ENCODE measurements at places on chromosomes 7 and 10.

GRCh38 chr10:102931643-102932042, 13.5 kb downstream of the CNNM2 start:
- no peak for DNase-seq

DNA sequence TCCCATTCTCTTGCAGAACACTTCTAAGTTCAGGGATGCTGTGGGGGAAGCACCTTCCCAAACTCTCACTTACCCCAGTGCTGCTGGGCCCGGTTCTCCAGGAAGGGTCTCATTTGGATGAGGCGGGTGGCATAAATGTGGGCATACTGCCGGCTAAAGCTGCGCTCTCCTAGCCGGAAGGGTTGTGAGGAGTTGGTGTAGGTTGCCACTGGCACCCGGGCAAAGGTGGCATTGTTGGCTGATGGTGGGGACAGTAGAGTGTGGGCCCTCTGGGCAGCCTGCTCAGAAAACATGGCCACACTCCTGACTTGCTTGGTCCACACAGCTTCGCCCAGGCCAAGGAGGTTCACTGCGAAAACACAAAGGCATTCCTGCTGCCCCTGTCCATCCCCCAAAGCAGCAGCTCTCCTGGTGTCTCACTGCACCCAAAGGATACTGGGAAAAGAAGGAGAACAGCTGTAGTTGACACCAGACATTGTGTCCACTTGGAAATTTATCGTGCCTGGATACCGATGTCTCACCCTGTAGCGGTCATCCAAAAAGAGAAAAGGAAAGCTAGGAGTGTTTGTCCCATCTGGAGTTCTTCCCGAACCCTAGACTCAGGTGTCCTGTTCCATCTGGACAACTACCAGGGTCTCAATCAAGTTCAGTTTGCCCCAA, 1.5 kb downstream of the POLD2 start:
- DNase-seq, result no peak

DNA sequence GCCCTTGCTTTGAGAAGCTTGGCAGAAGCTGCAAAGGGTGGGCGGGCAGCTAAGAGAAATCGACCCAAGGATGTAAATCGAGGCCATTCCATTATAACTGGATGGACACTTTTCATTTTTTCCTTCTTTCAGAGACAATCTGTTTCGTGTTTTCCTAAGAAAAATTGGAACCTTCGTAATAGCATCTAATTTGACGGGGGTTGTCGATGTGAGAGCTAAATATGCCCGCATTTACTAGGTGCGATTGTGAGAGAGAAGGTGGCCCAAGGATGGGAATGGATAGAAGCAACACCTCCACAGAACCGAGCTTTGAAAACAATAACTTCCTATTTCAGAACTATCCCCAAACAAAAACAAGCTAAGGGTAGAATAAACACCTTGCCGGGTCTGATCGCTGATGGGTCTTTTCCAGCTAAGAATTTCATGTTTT, 848 bp upstream of the HOXA4 start:
- no peak for DNase-seq

DNA sequence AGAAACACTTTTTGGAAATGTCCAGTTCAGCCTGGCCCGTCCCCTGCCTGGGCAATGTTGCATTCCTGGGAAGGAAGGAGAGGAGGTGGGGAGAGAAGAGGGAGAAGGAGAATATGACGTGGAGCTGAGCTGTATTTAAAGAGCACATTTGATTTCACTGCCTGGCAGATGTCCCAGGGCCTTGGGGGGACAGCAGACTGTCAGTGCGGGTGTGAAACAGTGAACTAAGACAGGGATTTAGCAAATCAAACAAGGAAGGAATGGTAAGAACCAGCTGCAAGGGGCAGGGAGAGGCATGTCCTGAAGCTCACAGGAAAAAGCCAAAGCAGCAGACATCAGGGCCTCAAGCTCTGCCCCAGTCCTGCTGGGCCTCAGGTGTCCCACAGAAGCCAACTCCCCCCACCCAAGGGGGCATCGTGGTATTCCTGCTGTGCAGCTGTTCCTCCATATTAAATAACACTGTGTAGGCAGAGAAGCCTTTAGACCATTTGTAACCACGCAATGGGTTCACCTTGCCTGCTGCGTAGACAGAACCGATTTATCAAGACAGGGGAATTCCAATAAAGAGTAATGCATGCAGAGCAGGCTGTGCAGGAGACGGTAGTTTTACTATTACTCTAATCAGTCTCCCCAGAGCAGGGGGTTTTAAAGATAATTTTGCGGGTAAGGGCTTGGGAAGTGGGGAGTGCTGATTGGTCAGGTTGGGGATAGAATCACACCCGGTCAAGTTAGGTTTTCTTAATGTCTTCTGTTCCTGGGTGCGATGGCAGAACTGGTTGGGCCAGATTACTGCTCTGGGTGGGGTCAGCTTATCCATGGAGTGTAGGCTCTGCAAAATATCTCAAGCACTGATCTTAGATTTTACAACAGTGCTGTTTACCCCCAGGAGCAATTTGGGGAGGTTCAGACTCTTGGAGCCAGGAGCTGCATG, 18.3 kb downstream of the LEP start:
- DNase-seq, result no peak

- DNase-seq, result no peak
Measured at GRCh38 chr10:53162856-53163255, 390.3 kb upstream of the MBL2 start.

DNA sequence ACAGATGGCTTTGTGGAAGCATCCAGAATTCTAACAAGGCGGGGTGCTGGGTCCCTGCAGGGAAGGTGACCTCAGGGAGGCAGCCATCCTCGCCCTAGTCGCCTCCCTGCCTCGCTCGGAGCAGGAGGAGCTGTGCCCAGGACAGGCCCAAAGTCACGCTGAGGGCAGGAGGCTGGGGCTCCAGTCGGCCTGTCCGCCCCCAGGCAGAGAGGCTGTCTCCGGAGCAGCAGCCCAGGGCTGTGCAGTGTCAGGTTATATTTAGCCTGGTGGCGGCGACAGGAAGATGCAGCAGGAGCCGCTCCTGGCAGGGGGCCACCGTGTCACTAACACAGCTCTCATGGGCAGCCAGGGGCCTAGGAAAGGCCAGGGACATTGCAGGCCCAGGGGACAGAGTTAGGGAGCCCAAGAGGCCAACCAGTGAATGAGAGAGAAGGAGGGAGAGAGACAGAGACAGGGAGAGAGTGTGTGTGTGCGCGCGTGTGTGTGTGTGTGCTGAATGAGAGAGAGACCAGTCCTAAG, 13.5 kb downstream of the KCNH2 start:
- no peak for DNase-seq

DNA sequence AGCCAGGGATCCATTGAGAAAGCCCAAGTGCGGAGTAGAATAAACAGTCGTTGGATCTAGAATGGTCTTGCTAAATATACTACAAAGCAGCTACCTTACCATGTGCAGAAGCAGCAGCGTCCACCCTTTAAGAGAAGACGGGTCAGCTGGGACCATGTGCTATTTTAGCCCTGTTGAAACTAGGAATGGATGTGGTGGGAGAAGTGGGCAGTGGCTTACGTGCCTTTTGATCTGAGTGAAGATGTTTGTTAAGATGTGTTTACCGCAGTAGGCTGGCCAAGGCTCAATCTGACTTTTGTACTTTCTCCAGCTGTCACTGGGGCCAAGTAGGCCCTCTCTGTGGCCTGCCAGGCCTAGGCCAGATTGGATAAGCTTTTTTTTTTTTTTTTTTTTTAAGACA, 9.2 kb downstream of the HABP2 start:
- DNase-seq, result no peak

DNA sequence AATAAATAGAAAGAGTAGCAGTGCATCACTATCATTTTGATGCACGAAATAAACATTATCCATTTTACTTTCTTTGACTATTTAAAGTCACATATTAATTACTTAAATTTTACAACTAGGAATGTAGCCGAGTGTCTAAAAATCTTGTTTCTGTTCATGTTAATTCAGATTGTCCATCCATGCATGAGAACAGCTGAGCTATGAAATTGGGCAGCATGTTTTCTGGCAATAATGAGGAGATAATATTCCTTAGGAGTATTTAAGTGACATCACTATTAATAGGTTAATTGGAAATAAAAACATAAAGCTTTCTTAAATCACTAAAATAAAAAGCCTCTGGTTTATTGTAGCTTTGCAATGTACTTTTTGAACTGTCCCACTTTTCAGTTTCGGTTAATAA, 293.8 kb downstream of the PHTF2 start:
- no peak for DNase-seq

DNA sequence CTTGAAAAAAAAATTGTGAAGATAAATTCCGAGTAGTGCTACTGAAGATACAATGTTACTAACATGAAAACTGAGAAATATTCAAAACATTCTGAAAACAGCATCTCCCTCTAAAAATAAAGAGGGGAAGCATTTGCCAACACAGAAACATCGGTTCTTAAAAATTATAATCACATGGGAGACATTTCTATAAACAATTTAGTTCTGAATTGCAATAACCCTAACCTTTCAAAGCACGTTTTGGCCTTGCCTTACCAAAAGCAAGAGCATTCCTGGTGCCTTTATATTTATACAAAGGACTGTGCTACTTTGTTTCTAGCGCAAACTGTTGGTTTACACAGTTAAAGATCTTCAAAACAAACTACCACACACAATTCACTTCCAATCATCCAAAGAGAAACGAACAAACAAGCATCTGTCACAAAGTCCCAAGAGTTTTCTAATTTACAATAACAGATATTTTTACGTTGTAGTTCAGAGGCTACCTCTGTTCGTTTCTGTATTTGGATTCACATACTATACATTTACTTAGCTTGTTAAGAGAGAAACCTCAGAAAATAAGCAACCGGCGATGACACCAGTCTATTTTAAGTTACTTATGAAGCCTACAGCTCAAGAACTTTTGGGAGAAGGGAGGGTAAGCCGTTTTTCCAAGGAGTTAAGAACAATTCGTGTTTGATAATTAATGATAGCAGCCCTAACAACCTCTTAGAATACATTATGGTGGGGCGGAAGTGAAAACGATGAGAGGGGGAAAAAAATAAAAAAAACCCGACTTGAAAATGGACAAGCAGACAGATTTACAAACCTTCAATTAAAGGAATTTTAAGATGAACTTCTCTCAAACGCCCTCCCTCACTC, 1.3 kb downstream of the ABI1 start:
- DNase-seq, result no peak

DNA sequence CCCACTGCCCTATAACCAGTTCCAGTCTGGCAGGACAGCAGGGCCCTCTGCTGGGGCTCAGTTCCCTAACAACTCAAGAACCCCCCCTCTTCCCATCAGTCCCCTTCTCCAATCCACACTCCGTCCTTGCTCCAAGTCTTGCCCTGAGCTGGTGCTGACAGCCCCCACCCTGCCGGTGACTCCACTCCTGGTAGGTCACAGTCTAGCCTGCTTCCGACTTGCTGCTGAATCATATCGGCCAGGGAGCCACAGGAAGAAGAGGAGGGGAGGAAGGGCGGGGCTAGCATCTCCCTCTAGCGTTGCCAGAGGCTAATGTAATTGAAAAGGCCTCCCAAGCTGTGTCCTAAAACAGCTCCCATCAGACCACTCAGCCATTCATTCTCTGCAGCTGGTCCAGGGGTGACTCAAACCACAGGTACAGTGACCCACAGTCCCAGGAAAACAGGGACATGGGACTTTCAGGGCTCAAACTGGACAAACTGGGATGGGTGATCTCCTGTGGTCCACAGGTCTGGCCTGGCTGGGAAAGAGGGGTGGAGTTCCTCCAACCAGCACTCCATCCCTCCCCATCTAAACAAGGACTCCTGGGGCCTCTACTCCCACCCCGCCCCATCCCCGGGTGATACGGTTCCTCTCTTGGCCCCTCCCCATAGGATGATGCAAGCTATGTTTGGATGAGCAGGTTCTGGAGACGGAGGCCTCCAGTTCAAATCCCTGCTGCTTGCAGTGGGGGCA, 158.8 kb downstream of the SH3PXD2A start:
- peak; percentile 80 for DNase-seq

GRCh38 chr7:49878627-49879026, 105.2 kb downstream of the VWC2 start:
- no peak for DNase-seq

DNA sequence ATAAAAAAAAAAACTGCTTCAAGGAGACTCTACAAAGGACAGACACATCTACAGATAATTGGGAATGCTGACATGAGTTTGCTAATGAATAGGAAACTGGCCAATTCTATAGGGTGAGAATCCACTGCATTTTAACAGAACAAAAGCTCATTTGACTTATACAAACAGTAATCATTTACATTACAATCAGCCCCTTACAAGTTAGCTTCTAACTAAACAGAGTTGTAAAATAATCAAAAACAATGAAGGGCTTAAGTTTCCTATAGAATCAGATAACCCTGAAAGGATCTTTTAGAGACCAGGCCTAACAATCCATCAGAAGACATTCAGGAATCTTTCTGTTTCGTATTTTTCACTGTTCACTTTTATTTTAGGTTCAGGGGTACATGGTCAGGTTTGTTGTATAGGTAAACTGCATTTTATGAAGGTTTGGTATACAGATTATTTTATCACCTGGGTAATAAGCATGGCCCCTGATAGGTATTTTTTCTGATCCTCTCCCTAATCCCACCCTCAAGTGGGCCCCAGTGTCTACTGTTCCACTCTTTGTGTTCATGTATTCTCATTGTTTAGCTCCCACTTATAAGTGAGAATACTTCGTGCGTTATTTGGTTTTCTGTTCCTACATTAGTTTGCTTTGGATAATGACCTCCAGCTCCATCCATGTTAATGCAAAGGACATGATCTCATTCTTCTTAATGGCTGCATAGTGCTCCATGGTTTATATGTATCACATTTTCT, 131.3 kb upstream of the NOBOX start:
- DNase-seq, result no peak

DNA sequence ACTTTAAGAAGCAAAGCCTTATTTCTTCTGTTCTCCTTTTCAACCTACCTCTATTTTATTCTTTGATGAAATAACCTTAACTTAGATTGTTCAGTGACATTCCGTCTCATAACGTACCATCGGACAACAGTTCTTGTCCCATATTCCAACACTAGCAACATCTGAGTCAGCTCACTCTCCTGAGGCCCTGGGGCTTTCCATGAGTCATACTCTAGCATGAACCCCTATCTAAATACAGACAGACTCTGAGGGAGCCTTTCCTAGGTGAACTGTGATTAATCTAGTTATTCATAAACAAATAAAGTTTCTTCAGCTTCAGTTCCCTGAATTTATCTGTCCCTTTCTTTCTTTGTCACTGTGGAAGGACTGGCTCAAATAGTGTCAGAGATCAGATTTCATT, 168.7 kb upstream of the LYZL1 start:
- no peak for DNase-seq

DNA sequence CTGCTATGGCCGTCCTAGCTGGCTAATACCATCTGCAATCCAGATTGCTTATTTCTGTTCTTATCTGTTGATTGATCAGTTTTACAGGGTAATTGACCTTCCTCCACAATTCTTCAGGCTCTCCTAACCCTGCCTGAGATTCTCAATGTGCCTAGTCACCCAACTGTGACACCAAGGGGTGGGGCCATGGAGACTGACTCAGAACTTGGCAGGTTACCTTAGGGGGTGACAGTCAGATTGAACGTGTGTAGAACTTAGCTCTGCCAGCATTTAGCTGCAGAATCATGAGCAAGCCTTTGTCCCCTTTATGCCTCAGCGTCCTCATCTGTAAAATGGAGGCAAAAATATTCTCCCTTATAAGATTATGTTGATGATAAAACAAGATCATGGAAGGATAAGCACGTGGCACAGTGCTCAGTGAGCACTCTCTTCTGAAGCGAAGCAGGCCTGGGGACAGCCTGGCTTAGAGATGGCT, 19.1 kb upstream of the LEP start:
- DNase-seq, result no peak

Measured in stimulated activated CD4-positive, alpha-beta T cell treated with anti-CD3 and anti-CD28 coated beads, Interleukin-4, amount 100 ng/mL, for 48 hours (primary cell).